ENCODE measurements at places on chromosomes 2 and 18.

- DNase-seq, result no peak
Observed at GRCh38 chr18:6198585-6198984, 216.1 kb downstream of the L3MBTL4 start.

GRCh38 chr2:218501665-218502064 is 66.5 kb downstream of the USP37 start:
- no peak for DNase-seq

DNA sequence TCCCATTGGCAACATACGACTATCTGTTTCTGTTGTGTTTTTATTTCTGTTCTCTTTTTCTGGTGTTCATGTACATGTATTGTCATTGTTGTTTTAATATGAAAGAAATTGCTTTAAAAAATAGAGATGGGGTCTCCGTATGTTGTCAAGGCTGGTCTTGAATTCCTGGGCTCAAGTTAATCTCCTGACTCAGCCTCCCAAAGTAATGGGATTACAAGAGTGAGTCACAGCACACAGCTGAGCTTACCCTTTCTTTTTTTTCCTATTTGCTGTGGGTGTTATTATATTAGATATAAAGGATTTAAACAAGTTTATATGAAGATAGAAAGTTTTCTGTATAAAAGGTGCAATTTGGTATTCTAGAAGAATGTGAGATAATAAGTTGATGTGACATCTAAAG is 554.6 kb downstream of the DSC3 start:
- DNase-seq, result no peak

DNA sequence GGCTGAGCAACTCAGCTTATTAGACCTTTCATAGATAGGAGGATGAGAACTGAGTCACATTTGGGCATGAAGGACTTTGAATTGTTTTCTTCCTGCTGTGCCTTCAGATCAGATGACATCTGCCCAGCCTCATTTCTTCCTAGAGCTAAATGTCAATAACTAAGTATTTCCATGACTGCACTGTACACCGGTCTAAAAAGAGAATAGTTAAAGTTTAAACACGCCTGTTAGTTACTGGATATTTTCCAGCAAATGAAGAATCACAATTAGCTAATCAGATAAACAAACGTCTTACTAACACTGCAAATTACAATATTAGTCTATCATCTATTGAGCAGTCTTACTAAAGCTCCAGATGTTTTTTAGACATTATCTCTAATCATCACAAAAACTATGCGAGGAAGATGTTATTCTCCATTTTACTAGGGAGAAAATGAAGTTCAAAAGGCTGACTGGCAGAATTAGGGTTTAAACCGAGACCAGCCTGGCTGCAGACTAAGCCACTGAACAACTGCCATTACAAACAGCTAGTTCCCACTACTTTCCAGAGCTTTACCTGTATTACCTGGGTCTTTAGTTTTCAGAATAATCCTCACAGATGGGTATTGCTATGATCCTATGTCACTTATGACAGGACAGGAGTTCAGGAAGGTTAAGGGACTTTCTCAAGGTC is 69.4 kb upstream of the ZNF397 start:
- DNase-seq, result no peak

- no peak for DNase-seq
Observed at GRCh38 chr2:110873056-110873502, 140.7 kb downstream of the ACOXL start.

DNA sequence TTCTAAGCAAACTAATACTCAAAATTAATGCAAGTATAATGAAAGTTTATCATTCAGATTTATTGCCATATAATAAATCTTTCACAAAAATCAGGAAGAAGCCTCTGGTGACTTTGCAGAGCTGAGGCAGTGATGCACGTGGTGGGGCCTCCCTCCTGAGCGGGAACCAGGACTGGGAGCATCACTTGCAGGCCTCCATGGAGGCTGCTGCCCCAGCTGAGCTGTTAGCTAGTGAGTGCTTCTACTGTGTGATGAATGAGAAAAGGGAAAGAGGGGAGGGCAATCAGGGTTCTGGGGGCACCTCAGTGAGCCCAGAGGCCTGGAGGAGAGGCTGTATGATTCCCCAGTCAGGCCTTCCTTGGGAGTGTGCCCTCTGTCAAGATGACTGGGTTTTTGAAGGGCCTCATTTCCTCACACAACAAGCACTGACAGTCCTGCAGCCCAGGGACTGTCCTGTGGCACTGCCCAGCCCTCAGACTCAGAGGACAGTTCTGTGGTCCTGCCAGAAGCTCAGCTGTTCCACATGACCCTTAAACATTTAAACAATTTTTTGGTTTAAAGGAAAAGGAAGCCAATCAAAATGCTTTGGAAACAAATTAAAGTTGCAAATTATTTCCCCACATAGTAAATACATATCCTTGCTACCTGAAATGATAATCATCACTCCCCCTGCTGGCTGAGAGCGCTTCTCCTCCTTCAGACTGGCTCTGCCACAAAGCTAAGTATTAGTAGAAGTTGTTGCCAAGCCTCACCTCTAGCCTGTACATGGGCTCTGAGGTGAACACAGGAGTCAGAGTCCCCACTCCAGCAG is 90.9 kb upstream of the SMAD7 start:
- no peak for DNase-seq

GRCh38 chr2:188199716-188200128 is 92.0 kb upstream of the GULP1 start:
- DNase-seq, result no peak

DNA sequence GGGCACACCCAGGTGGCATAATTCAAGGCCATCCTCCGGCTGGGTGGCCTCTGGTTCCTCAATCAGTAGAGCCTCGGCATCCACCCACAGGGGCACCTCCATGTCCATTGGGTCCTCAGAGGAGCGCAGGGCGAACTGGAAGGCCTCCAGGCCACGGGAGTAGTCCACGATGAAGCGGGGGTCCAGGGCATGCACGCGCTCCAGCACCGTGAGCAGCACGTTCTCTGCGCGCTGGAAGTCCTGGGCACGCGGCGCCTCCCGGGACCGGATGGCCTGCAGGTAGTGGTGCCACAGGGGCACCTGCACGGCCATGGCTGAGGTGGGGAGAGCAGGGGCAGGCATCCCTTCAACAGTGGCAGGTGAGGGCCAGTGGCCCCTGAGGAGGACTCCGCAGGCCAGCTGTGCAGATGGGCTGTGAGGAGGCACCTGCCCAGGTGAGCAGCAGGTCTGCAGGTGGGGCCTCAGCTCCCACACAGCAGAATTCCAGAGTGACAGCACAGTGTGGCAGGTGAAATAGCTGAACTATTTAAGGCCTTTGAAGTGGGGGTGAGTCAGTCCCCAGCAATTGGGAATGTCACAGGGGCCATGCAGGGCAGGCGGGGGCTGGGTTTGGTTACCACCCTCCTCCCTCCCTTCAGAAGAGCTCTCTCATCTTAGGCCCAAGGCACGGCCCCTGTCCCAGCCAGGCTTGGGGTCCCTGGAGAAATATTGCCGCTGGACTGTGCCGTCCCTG is at the start of gene MAB21L4:
TSS of gene MAB21L4 (minus strand) at position 501 of the 733 bp plus-strand sequence. CDS start at position 342, 159 bp downstream.
- DNase-seq, result no peak

GRCh38 chr2:171531291-171531690 is 9.0 kb downstream of the CYBRD1 start:
- DNase-seq, result no peak

DNA sequence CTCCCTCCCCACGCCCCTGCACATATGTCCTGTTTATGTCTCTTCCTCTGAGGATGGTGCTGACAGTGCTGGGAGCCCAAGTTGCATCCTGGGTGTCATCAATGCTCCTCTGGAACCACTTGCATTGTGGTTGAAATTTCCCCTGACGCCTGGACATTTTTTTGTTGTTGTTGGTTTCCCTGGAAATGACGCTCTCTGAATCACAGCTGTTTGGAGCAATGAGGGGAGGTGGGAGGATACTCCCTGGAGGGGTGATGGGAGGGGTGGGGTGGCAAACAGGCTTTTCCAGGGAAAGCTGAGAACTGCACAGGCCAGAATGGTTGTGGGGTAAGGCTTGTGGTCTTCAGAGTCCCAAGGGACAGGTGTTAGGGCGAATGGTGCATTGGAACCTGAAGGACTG is 29.6 kb downstream of the CELF4 start:
- no peak for DNase-seq

DNA sequence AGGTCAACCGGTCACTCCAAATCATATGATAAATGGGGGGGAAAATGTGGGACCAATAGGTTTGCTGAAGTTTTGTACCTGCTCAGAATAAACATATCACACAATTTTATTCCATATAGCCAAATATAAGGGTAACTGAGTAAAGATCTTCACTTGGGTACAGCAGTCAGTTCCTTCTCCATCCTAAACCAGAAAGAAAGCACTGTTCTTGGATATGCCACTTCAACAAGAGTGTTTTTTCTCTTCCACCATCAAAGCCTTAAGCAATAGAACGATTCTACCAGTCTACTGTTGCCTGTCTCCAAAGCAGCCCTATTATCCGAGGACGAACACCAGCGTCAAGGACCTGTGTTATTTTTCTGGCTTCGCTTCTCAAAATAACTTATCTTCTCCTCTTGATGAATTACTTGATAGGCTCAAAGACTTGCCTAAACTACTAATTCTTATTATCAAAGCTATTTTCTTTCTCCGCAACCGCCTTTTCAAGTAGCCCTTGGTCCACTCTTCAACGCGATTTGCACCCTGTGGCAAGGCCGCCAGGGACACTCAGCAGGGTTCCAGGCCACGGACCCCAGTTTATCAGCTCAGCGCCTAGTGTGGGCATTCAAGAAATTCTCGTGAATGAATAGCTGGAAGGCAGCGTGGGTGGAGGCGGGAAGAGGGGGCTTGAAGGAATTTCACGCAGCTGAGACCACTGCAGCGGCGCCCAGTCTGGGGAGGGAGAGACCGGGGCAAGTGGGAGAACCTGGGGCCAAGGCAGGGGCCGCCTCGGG is 646 bp downstream of the ALS2 start:
- no peak for DNase-seq

Measured in NCI-H2081 (cell line).